ENCODE measurements at places on chromosomes 16 and 17.

DNA sequence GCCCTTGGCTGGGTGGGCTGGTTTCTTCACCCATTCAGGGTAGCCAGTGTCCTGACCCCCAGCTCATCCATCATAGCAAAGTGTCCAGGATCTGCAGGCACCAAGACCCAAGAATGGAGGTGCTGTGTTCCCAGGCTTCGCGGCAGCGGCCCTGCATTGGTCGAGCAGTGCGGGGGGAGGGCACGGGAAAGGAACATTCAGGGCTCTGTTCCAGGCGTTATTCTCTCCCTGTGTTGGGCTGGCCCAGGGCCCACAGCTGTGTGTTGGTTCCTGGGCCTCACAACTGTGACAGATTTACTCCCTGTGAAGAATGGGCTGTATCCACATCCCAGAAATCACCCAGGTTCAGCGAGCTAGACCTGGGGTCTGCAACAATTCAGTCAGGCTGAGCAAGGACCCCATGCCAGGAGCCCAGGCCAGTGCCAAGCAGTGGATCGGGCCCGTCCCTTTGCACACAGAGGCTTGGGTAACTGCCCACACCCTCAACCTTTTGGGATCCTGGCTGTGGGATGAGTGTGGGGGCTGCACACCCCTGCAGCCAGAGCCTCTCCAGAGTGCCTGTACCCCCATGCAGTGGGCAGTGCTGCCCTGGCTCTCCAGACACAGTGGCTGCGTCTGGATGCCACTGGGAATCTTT is 10.0 kb downstream of the GPT2 start:
- no peak for DNase-seq

GRCh38 chr17:6179017-6179416 is 108.8 kb downstream of the WSCD1 start:
- DNase-seq = no peak

DNA sequence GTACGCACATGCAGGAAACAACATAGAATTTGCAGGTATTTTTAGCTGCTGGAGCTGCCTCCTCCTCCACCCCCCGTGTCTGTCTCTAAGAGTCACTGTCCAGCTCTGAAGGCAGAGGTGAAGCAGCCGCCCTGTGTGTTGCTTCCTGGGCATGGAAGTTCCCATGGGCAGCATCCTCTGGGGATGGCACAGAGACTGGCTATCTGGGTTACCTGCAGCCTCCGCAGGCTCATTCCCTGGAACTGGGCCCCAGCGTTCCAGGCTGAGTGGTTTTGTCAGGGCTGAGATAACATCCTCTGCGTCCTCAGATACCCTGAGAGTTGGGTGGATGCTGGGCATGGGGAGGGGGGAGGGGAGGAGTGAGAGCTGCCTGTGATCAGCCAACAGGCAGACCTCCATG is 41.5 kb upstream of the MRTFB start:
- no peak for DNase-seq

GRCh38 chr17:67998466-67998865 is 2.2 kb upstream of the C17orf58 start:
- no peak for DNase-seq

GRCh38 chr17:72407336-72407909 is 286.6 kb downstream of the SOX9 start:
- peak; percentile 62 for DNase-seq

- no peak for DNase-seq
Measured at GRCh38 chr17:55342800-55343585, 78.2 kb downstream of the HLF start.

DNA sequence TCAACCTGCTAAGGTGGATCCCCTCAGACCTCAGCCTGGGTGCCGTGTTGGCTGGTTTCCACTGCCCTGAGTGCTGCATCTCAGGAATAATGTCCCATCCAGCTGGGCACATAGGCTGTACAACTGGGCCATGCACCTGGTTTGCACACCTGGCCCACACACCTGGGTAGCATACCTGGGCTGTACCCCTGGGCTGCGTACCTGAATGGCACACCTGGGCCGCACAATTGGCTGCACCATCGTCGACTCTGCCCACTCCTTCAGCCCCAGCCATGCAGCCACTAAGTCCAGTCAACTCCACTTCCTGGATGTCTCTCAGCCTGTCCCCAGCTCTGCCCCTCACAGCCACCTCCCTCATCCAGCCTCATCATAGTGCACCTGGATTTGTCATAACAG is 7.9 kb downstream of the SLC5A10 start:
- DNase-seq = no peak

- no peak for DNase-seq
Measured at GRCh38 chr16:6021276-6021943, 923.8 kb upstream of the EEF2KMT start.

- DNase-seq = no peak
Measured at GRCh38 chr17:42975265-42975664, 4.6 kb downstream of the PTGES3L start.

DNA sequence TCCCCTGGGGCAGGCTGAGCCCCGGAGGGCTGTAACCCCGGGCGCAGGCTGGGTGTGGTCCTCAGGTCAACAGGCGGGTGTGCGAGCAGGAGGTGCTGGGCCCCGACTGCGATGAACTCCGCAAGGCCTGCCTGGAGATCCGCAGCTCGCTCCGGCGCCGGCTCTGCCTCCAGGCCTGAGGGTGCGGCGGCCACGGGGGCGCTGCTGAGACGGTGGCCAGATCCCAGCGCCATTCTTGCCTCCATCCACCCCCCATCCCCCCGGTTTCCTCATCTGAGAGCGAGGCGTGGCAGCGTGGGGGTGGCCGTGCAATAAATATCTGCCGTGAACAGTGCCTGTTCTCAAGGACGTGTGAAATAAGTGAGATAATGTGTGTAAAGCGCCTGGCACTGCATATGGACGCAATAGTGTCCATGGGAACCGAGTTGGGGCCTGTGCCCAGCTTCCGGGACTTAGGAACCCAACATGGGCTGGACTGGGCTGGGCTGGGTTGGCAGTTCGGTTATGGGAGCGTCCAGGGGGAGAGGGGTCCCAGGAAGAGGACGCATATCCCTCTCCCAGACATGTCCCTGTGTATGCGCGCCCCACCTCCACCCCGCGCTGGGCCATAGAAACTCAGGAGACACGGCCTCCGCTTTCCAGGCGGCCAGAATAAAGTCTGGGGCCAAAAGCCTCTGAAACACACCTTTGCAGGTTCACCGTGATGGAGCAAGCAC is 15.0 kb downstream of the ZNF213 start:
- DNase-seq = no peak

GRCh38 chr17:69581061-69581961 is 166.8 kb downstream of the MAP2K6 start:
- DNase-seq = no peak

DNA sequence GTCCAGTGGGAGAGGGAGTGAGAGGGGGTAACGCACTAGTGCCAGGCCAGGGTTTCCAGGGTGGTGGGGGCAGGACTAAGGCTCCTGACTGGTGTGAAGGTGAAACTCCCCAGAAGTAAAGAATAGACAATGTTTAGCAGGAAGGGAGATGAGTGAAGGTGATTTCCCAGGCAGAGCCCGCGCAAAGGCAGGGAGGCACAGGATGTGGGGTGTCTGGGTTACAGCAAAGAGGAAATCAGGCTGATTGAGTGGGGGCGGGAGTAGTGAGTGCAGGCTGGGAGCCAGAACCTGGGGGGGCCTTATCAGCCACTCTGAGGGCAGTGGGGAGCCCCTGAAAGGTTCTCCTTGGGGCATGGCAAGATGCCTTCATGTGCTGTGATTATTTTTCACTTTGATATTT is 167.5 kb downstream of the UTP18 start:
- DNase-seq = no peak

DNA sequence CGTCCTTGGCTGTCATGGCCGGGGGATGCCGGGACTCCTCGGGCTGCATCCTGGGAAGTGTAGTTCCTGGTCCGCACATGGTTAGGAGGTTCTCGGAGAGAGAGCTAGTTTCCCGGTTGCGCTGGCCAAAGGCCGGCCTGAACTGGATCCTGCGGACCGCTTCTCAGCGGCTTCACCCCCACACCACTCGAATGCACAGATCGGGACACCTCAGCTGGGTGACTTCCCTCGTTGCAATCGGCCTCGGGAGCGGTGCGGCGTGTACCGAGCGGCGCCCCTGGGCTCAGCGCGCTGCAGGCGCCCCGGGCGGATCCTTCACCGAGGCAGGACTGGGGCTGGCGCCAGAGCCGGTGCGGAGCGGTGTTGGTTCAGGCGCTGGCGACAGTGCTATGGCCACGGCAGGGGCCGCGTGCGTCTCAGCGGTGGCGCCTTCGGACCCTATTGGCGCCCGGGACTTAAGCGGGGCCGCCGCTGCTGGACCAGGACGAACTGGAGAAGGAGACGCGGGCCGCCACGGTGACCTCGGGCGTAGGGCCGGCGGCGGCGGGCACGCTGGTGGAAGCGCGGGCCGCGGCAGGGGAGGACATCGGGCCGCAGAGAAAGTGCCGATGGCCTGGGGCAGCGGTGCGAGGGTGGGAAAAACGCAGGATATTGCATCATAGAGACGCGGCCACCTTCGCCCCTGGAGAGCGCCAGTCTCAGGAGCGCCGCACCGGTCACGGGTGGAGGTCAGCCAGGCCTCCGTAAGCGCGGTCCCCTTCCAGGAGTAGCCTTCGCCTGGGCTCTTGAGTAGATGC is 11.4 kb downstream of the ZNF629 start:
- DNase-seq = no peak

DNA sequence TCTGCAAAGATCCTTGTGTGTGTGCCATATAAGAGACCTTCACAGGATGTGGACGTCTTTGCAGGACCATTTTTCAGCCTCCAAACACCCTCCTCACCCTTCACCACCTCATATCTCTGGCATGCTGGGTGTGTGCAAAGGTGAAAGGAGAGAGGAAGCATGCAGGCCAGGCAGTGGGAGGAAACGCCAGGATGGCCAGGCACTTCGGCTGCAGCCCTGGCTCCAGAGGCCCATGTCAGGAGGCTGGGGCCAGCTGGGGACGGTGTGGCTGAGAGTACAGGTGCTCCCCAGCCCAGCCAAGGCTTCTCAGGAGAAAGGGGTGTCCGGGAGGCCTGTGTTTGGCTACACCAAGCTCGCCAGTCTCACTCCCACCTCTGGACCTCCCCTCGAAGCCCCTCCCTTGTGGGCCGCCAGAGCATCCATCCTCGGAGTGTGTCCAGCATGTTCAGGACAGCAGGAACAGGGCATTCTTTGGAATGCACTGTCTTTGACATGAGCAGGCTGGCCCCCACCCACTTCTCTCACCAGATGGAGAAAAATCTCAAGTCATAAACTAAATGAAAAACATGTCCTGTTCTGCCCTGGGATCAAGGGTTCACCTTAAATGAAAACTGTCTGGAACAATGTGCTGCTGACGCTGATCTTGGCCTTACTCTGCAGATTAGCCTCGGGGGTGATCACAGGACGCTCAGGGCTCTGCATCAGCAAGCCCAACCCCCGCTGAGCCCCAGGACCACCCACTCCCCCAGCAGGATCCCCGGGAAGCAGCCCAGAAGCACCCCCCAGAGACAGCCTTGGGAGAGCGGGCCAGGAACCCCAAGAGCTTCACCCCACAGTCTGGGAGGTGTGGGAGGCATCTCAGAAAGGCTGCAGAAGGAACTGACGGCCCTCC is 15.9 kb downstream of the PEMT start:
- no peak for DNase-seq

GRCh38 chr17:62193249-62193648 is 128.2 kb upstream of the MED13 start:
- DNase-seq = no peak

DNA sequence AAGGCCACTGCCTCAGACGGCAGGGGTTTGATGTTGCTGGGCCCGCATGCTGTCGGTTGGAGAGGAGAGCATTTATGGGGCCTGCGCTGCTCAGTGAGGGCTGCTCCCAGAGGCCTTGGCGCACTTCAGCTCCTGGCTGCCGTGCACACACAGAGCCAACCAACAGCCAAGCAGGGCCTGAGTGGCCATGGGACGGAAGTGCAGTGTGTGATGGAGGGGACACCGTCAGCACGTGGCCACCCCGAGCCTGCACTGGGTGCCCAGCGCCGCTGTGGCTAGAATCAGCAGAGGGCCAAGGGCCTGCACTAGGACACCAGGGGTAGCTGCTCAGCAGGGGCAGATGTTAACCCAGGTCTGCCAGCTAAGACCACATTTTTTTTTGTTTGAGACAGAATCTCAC is 21.8 kb downstream of the KLHL36 start:
- no peak for DNase-seq

DNA sequence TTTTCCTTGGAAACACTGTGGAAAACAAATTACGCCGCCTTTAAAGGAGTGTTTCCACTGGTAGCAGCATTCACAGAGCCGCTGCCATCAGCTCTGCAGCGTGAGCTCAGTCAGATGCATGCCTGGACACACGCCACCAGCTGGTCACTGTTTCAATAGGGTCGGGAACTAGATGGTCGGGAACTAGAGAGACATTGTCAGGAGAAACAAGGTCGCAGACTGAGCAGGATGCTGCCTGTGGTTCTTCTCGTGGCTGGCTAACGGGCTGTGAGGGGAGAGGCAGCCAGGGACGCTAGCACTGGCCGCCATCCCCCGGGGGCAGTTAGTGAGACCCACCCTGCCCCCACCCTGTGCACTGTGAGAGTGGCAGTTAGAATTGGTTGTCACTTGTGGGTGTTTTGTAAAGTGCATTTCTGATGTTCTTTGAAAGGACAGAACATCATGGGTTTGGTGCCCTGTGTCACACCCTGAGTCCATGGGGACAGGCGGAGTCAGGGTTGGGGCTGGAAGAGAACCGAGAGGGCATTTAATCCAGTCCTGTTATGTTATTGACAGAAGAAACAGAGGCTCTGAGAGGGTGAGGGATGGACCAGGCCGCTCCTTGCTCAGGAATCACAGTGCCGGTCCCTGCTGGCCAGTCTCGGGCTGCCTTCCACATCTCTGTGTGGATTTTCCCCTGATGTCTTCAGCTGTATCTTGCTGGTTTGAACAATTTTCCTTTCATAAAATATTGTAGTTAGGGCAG is 86.3 kb downstream of the SPECC1 start:
- no peak for DNase-seq

GRCh38 chr16:79600638-79601091 is at the start of gene MAF:
Gene MAF, minus strand, starts transcription at chr16:79600737. Its CDS starts 835 bp downstream, at chr16:79599902.
- peak; percentile 46 for DNase-seq

GRCh38 chr16:73034374-73034773 is 13.6 kb downstream of the ZFHX3 start:
- no peak for DNase-seq

GRCh38 chr17:81885869-81886548 is 5.4 kb downstream of the ALYREF start:
- peak; percentile 38 for DNase-seq

DNA sequence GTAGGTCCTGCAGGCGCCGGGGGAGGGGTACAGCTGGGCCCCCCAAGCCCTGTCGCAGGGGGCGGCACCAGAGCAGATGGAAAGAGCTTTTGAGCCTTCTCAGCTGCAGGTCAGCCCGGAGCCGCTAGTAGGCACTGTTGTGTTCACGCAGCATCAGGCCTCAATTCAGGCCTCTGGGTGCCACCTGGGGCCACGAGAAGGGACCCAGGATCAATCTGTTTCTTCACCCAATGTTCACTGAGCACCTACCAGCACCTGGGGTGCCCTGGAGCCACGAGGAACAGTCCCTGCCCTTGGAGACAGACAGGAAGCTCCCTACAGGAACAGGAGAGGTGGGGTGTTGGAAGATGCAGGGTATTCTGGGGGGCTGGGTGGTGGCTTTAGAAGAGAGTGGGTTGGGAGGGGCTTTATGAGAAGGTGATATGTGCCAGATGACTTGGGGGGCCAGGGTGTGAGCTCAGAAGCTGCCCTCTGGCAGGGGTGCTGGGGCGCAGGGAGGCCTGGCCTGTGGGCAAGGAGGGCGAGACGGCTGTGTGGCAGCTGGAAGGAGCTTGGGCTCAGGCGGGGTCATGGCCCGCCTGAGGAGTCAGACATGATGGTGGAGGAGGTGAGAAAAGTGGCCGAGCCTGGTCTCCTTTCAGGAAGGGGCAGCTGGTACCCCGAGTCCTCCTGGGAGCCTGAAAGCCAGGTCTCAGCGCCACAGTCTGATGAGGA is 121.9 kb upstream of the GSE1 start:
- no peak for DNase-seq

GRCh38 chr17:56160422-56160821 is 7.1 kb downstream of the ANKFN1 start:
- DNase-seq = no peak
